ENCODE measurements at places on chromosomes 11 and 22.
A peak's percentile ranks its signal among the peaks of the same experiment; 100 is the strongest.

DNA sequence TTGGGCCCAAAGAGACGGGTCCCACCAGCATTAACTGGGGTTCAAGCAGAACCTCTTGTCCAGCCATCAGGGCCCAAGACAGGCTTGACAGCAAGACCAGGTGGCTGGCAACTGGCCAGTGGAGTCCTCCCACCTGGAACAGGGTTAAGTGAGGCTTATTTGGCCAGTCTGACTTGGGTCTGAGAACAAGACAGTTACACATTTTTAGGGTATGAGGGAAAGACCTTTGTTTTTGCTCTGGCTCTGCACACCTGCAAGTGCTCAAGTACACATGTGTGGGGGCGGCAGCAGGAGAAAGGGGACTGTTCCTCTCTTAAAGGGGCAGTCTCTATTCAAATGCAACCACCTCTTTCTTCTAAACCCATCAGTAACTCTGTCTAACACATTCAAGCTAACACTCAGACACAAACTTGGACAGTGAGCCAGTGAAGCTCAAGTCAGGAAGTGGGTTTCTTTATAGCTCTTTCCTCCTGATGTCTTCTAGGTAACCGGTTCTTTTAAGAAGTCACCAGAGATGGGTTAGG, 116.2 kb downstream of the ETS1 start:
- DNase-seq, result no peak

DNA sequence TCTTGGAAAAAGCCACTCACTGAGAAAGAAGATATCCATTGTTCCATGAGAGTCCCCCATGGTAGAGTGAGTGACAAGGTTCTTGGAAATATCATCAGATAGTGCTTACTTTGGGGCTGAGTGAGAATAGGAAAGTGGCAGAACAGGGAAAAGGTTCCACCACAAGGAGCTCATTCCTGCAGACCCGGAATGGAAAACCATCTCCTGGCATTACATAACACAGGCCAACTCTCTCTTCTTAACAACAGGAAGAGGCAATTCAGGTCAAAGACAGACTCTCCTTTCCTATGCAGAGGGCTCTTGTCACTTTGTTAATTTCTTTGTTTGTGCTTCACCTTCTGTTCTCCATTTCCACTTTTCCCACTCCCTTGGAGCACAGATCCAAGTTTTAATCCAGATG, 259.7 kb downstream of the KIRREL3 start:
- no peak for DNase-seq

DNA sequence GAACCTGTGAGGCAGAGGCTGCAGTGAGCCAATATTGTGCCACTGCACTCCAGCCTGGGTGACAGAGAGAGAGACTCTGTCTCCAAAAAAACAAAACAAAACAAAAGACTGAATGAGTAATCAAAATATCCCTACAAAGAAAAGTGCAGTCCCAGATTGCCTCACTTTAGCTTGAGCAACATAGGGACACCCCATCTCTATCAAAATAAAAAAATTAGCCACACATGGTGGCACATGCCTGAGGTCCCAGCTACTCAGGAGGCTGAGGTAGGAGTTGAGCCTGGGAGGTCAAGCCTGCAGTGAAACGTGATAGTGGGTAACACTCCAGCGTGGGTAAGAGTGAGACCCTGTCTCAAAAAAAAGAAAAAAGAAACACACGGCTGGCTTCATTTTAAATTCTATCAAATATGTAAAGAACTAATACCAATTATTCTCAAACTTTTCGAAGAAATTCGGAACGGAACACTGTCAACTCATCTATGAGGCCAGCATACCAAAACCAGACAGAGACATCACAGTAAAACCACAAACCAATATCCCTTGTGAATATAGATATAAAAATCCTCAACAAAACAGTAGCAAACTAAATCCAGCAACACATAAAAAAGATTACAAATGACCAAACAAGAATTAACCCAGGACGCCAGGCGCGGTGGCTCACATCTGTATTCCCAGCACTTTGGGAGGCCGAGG, 12.9 kb downstream of the CHEK2 start:
- no peak for DNase-seq

GRCh38 chr22:22666307-22667091, 22.1 kb downstream of the GGTLC2 start:
- DNase-seq, result no peak

- no peak for DNase-seq
Measured at GRCh38 chr11:48064306-48064705, 83.9 kb downstream of the PTPRJ start.

DNA sequence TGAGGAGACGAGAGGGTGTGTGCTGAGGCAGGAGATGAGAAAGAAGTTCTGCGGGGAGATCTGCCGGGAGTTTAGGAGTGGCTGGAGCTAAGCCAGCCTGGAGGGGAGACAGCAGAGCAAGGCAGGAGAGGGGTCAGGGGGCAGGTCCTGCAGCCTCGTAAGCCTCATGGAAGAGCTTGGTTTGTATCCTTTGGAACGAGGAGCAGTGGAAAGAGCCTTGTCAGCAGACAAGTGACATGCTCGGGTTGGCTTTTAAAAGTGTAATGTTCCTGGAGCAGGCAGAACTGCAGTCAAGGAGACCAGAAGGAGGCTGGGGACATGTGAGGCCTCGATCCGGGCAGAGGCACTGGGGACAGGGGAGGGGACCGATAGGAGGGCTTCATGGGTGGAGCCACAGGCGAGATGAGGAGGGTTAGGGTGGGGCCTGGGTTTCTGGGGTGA, 21.4 kb upstream of the TUB start:
- no peak for DNase-seq

DNA sequence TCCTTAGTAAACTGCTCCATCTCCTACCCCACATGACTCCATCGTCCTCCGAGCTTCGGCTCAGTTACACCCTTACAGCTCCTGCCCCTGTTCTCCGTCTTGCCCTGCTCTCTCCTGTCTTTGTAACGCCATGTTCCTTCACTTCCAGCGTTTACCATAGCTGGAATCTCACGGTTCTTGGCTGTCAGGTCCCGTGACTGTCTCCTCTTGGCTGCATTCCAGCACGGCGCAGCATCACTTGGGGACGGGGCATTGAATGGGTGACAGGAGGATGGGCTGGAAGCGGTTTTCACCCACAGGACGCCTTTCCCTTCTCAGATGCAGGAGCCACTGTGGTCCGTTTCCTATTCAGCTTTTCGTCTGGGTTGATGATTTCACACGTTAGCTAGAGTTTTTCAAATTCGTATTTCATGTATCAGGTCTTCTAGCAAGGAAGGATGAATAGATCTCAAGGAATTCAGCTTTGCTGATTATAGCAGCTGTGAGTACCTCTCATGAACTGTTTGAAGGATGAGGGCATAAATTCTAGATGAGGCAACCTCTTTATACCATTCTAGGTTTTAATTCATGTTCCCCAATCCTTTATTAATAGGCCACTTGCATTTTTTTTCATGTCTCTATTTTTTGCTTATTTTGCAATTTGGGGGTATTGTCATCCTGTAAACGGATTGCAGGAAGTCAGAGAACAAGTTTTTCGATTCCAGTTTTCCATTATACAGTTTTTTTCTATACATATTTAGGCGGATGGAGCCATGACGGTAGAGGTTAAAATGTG, 29.1 kb downstream of the ZBED4 start:
- no peak for DNase-seq

- no peak for DNase-seq
Measured at GRCh38 chr11:103903621-103904323, 132.7 kb upstream of the DDI1 start.

DNA sequence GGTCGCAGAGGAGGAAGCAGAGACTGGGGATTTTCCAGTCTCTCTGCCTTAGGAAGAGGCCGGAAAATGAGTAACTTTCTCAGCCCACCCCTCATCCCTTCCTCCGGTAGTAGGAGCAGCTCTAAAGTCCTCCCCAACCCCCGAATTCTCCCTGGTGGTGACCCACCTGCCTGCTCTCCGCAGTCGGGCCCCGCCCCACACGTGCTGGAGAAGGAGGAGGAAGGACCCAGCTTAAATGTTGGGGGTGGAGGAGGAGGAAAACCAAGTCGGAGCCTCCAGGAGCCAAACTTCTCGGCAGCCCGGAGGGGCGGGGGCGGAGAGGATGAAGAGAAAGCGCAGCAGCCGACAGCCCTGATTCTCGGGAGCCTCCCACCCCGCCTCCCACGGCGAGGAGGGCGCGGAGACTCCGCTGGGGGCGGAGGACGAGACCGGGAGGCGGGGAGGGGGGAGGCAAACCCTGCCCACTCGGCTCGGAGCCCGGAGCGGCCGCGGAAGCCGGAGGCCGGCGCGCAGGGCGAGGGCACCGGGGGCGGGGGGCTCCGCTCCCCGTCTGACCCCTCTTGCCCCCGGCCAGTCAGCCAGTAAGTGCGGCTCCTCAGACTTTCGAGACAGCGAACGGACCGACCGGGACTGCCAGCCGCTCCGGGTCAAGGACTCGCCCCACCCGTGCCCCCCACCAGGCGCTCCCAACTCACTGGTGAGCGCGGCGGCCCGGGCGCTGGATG, at the start of gene TPBGL:
TPBGL (plus strand) TSS at position 464 of the 725 bp plus-strand sequence. CDS start 276 bp downstream, outside the sequence.
- DNase-seq, result peak; percentile 40

- no peak for DNase-seq
Measured at GRCh38 chr11:56716379-56716854, 17.5 kb downstream of the OR9G1 start.

- no peak for DNase-seq
Measured at GRCh38 chr11:122115524-122116379, at the start of gene BLID. BLID (minus strand) TSS chr11:122116215; CDS start chr11:122115922, 293 bp downstream.

DNA sequence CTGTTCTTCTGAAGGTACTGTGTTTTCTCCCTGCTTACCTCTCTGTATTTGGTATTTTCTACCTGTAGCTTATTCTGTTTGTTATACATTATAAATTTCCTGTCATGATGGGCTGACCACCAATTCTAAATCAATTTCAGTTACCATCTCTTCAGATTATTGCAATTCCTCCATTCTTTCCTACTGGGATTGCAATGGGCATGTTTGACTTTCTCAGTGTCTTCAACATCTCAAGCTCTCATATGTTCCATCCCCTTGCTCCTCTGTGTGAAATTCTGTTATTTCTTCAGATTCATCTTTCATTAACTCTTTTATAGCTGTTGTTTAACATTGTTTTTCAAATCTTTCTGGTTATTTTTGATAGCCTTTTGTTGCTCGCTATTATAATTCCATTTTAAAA, 15.5 kb upstream of the C22orf39 start:
- DNase-seq, result no peak

DNA sequence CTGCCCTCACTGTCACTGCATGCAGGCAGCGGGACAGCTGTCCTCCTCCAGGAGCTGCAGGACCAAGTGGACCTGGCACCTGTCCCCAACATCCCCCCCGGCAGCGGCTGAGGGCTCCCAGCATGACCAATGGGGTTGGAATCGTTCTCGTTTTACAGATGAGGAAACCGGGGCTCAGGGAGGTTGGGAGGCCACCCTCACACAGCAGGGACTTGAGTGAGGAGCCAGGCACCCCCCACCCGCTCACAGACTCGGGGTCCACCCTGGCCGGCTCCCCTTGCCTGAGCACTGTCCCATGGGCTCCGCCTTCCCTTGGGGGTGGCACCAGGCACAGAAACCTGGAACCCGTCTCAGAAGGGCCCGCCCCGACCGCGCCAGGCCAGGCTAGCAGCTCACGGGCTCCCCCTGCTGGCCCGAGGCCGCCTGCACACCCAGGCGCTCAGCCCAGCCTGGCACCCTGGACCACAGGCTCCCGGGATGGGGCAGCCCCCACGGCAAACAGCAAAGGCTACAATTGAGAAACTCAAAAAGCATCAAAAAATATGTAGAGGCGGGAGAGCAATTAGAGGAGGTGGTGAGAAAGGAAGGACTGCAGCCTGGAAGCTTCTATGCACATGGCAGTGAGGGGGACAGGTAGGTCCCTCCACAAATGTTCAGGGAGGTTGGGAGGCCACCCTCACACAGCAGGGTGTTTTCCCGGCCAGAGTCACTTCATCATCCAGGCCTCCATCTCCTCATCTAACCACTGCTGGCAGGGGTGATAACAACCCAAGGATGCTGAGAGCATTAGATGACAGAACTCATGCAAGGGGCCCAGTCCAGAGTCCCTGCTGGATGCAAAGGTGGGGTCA, 12.8 kb downstream of the MACROD1 start:
- peak; percentile 69 for DNase-seq

GRCh38 chr11:127130321-127130720, 129.8 kb upstream of the KIRREL3 start:
- no peak for DNase-seq

DNA sequence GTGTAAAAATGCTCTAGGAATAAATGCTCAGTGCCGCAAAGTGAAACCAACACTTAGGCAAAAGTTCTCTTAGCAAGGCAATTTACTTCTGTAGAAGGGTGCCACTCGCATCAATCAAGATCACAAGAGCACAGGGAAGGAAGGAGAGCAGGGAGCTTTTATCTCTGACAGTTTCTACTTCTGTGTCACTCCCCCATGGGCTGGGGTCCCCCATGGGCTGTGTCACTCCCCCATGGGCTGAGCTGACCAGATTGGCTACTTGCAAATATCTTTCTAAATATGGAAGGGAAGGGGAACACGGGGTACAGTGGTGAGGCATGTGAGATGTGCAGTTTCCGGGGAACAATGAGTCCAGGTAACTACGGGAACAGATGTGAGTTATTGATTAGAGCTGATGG, 397 bp downstream of the OR52N2 start:
- no peak for DNase-seq

DNA sequence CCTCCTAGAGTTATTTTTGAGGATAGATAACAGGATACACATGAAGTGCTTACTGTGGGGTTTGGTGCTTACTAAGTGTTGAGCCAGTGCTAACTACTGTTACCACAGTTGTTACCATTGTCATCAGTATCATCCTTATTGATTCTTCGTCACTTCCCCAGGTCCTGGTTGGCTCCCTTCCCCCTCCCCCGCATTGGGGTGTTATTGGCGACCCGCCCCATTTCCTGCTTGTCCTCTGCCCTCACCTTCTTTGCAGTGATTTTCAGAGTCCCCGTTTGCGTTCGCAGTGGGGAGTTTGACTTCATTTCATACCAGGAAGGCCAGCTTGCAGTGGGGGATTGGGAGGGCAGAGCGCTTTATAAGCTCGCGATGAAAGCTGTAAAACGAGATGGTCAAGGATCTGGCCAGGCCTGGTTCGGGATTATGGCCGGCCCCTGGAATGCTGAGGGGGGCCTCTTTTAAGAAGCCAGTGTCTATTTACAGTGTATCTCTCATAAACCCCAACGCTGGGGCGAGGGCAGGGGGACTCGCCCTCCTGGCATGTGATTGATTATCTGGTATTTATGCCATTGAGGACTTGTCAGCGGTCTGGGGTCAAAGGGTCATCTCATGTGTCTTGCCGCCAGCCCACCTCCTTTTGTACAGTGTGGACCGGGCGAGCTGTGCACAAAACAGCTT, 84.6 kb upstream of the NNMT start:
- DNase-seq, result no peak

DNA sequence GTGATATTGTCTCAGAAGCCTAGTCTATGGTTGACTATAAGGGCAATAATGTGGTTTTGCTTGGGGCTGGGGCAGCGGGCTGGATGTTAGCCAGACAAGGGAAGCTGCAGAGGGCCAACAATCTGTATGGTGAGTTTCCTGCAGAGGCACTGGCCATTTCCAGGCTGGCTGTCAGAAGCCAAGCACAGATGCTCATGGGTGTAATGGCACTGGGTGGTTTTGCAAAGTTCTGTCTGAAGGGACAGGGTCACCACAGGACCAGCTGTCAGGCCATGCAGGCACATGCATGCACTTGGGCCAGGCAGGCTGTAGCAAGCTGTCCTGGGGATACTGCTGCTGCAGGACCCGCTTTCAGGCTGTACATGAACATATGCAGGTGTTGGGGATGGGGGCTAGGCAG, 41.7 kb upstream of the MUC15 start:
- DNase-seq, result no peak

GRCh38 chr11:46356924-46357482, 9.7 kb downstream of the DGKZ start:
- DNase-seq, result no peak
